ENCODE measurements at places on chromosomes 4 and X.

DNA sequence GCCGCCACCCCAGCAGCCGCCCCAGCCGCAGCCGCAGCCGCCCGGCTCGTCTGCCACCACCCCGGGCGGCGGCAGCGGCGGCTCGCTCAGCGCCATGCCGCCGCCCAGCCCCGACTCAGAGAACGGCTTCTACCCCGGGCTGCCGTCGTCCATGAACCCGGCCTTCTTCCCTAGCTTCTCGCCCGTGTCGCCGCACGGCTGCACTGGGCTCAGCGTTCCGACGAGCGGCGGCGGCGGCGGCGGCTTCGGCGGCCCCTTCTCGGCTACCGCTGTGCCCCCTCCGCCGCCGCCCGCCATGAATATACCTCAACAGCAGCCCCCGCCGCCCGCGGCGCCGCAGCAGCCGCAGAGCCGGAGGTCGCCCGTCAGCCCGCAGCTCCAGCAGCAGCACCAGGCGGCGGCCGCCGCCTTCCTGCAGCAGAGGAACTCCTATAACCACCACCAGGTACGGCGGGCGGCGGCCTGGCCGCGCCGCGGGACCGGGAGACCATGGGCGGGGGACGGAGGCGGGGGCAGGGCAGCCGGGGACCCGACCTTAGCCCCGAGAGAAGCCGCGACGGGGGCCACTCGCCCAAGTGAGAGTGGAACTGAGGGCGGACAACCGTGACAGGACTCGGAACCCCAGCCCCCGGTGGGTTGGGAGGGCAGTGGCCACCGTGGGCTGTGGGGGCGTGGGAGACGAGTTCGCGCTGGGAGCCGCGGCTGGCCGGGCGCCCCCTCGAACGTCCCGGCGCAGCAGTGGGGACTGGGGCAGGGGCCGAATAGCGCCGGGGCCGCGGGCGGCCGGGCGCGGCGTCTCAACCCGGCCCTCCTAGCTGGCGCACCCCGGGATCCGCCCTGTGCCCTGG, 1.8 kb downstream of the CPEB2 start:
- DNase-seq = peak; percentile 81

DNA sequence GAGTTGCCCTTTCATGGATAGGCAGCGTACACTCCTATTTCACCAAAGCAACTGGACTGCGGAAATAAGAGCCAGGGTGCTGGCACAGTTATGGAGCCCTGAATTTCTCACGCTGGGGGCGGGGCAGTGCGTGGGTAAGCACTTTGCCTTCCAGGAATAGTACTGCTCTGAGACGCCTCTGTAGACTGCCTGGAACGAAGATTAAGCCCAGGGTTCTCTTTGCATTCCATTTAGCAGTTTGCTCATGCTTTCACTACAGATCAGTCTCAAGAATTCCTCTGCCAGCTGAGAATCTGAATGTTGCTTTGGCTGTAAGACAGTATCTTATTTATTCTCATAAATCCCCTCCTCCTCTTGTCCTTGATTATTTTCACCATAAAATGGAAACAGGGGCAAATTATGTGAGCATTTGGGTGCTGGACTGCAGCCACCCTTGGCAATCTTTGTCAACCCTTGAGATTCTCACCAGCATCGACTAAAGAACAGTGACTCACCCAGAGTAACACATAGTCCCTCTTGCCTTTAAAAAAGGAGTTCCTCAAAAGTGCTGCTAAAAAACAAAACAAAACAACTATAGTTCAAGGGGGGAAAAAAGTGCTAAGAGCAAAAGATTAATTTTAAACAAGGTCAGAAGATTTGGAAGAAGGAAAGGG, 88.9 kb upstream of the CITED1 start:
- DNase-seq = no peak

DNA sequence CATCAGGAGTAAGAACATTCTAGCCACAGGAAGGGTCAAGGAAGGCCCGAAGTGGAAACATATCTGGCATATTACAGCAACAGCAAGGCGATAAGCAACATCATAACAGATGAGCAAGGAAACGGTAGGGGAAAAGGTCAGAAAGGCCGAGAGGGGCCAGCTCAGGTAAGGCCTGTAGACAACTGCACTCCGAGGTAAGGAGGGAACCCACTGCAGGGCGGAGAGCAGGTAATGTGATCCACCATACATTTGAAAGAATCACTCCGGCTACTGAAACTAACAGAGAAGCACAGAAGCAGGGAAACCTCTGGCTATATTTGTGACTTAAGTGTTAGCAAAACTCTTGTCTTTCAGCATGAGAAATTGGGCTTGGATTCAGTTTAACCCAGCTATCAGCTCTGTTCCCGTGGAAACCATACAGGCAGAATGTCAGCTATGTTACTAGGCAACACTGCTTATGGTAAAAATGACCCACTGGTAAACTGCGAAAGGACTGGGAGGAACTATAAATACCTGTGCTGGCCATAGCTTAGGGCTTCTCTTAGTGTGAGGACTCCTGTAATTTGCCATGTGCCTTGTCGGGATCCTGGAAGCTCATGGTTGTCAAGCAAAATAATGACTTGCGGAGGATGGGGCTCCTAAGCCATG, 31.0 kb downstream of the FRYL start:
- DNase-seq = no peak

- DNase-seq = no peak
These were observed 136.5 kb downstream of the SH3KBP1 start for GRCh38 chrX:19750783-19751467.

GRCh38 chr4:62003695-62004094, 803.6 kb downstream of the ADGRL3 start:
- no peak for DNase-seq

DNA sequence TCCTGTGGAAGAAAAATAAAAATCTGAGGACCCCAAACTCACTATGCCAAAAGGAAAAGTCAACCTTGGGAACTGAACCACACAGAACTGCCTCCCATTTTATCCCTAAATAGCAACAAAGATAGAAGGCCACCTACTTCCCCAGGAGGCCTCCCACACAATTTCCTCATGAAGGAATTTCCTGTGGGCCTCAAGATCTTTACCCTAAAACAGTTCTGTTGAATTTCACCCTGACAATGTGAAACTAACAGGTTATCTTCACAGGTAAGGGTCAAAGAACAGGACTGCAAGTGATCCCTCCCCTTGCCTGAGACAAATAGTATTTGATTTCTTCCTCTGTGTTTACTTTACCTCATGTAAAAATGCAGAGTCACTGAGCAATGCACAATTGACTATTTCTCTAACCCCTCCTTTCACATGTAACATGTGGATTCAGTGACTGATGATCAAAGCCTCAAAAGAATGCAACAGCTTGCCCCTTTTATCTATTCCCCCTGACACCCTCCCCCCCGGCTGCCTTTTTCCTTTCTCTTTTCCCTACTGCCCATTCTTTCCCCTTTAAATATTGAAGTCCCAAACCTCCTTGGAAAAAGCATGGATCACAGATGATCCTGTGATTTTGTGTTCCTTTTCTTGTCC, 33.3 kb downstream of the MEPE start:
- DNase-seq = no peak

GRCh38 chr4:152360045-152360410, 175.9 kb downstream of the FBXW7 start:
- no peak for DNase-seq

GRCh38 chrX:73765776-73766430, 202.9 kb downstream of the CHIC1 start:
- no peak for DNase-seq

- DNase-seq = no peak
These were observed 55.2 kb downstream of the DOCK11 start for GRCh38 chrX:118550792-118551191.

DNA sequence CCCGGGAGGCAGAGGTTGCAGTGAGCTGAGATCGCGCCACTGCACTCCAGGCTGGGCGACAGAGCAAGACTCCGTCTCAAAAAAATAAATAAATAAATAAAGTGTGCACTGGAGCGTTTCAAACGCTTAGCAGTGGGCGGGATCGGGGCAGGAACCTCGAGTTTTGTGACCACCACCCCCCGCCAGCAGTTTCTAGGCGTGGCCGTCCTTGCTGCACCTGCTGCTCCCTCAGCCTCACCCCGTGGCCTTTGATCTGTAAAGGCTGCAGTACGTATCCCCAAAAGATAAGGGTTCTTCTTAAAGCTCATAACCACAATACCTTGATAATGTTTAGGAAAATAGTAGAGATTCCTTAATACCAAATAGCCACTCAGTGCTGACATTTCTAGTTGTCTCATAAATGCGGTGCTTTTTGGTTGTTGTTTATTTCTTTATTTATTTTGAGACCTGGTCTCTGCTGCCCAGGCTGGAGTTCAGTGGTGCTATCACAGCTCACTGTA, 33.2 kb downstream of the PCGF3 start:
- no peak for DNase-seq

GRCh38 chrX:119505945-119506344, 37.7 kb downstream of the SLC25A5 start:
- no peak for DNase-seq

- no peak for DNase-seq
These were observed 83.1 kb downstream of the SORBS2 start for GRCh38 chr4:185728893-185729292.

DNA sequence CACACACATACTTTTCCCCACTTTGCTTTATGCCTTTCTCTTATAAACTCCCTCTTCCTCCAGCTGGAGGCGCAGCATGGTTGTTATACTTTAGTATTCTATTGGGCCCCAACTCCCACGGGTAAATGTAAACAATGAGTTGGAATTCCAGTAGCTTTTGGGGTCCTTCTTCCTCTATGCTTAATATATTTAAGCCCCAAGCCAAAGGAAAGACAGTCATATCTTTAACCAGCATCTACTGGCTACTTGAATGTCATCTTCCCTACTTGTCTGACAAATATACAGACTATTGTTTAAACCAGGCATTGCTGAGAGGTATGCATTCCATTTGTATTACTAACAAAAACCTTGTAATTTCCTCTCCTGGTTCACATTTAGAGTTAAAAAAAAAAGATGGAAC, 72.9 kb downstream of the WDR19 start:
- no peak for DNase-seq

DNA sequence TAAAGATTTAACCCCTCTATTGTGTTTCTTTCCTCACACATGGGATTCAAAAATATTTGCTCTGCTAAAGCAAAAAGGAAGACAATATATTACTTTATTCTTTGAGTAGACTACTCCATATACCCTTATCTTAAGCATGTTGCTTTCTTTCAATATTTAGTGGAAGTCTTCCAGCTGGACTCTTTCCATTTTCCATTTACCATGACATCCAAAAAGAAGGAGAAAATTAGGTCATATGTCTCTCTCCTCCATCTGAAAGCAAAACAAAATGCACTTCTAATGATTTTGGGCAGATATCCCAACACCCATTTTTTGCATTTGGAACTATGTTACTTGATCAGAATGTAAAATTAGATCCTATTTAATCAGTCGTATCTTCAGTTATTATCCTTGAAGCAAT, 1336.5 kb downstream of the PCDH19 start:
- DNase-seq = no peak

GRCh38 chr4:184265546-184266351, 48.1 kb upstream of the ENPP6 start:
- no peak for DNase-seq

- DNase-seq = peak; percentile 79
These were observed 99.2 kb downstream of the PSAPL1 start for GRCh38 chr4:7335344-7336066.

- no peak for DNase-seq
These were observed 95.4 kb downstream of the SLC2A9 start for GRCh38 chr4:9925750-9926439.

DNA sequence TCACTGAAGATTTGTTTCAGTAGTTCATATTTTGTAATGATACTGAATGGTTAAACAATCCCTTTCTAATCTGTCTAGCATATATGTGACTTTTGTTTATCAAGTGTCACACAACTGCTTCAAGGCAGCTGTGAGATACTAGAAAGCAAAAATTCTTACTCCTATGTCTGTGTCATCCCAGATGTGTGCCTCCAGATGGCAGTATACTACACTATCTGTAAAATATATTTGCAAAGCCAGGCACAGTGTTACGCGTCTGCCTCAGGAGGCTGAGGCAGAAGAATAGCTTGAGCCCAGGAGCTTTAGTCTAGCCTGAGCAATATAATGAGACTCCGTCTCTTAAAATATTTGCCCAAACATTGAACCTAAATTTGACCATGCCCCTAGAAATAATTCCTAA, 4.0 kb downstream of the NUDT10 start:
- DNase-seq = no peak

DNA sequence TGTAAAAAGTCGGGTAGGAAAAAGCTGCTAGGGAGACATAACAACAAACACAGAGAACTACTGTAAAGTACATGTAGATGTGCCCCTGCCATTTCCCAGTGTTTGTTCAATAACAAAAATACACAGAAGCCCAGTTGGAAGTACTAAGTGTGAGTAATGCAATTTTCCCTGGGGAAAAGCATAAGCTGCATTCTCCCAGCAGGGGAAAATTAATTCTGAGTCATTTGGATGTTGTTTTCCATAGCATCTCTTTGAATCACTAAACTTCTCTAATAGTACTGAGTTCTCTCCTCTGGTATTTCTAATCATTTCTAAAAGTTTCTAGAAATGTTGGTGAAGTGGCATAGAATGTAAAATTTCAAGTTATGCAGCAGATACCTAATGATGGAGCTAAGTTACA, 1114.9 kb downstream of the C4orf33 start:
- no peak for DNase-seq

DNA sequence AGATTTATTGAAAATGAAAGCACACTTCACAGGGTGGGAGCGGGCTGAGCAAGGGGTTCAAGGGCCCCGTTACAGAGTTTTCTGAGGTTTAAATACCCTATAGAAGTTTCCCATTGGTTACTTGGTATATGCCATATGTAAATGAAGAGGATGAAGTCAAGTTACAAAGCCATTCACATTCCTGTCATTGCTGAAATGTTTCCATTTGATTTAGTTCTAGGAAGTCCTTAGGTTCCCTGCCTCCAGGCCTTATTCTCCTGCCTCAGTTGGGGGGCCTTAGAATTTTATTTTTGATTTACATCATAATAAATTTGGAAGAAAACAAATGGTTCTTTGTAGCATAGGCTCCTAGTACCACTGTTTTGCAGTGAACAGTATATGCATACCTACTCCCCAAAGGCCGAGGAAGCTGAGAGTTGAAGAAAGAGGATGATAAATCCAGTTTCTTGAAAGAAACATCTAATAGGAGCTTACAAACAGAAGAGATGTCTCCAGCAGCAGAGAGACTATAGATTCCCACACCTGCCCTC, 31.8 kb downstream of the SERTM2 start:
- no peak for DNase-seq

DNA sequence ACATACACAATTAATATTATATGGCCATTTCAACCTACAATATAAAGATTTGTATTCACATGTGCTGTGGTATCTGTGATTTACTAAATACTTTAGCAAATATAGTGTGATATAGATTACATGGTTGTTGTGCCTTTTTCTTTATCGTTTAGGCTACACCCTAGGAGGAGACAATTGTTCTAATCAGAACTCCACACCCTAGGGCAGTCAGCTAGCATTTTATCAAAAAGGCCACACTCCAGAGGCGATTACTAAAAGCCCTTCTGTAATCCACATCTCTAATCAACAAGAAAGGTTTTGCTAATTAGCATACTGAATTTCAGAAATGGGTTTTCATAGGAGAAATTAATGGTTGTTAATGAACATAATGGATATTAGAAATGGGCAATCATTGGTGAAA, 319.5 kb upstream of the NOCT start:
- DNase-seq = no peak
